Activated CD8-positive, alpha-beta memory T cell treated with anti-CD3 and anti-CD28 coated beads for 24 hours (primary cell): ENCODE measurements at places on chromosomes 7 and 10.
A peak's percentile ranks its signal among the peaks of the same experiment; 100 is the strongest.

DNA sequence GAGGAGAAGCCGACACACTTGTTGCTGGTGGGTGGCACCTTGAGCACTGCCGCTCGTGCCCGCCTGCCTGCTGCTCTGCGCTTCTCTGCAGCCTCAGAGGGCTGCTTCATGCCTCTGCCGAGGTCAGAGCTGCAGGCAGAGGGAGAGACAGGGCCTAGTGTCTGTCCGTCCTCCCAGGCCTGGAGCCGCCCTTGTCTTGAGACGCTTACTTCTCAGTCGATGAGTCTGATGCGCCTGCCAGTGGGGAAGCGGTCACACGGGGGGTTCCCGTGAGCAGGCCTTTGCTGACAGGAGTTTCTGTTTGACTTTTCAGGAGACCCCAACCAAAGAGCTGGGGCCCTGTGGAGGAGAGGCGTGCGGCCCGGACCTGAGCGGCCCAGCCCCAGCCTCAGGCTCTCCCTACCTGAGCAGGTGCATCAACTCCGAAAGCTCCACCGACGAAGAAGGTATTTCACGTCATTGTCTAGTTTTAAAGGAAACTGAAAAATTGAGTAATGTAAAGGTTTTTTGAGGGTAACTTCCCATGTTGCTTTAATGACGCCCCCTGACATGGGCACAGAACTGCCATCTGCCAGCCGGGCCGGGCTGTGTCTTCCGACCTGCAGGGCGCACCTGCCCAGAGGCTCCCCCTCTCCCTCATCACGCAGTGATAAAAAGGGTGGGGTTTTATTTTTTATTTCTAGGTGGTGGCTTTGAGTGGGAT, 7.8 kb upstream of the BHLHA15 start:
- no peak for DNase-seq

GRCh38 chr7:157587805-157588560, 251.2 kb downstream of the DNAJB6 start:
- no peak for DNase-seq

- no peak for DNase-seq
Observed at GRCh38 chr10:93579089-93579488, 12.6 kb downstream of the FFAR4 start.

GRCh38 chr10:73281097-73281496, 28.7 kb upstream of the MRPS16 start:
- no peak for DNase-seq

GRCh38 chr10:6044751-6045313, 17.3 kb downstream of the IL2RA start:
- DNase-seq, result peak; percentile 70

GRCh38 chr7:816751-817671, 15.3 kb upstream of the SUN1 start:
- DNase-seq, result peak; percentile 75

GRCh38 chr7:51234139-51234538, 82.5 kb downstream of the COBL start:
- DNase-seq, result peak; percentile 38

GRCh38 chr7:22577470-22578001, 77.5 kb upstream of the STEAP1B start:
- no peak for DNase-seq

DNA sequence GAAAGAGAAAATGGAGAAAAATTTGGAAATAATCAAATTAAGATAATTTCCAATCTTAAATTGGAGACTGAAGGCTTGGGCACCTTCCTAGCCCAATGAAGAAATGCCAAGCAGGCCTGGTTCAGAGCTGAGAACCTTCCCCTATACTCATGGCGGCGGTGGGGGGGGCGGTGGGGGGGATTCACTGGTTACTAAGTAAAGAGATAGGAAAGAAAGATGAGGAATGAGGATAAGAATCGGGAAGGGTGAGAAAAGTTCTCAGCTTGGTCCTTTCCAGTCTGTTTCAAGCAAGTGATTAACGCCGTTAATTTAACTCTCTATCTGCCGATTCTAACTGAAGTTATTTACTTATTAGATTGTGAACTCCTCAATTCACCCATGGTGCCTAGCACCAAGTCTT, 41.5 kb downstream of the DPY19L1 start:
- DNase-seq, result no peak

DNA sequence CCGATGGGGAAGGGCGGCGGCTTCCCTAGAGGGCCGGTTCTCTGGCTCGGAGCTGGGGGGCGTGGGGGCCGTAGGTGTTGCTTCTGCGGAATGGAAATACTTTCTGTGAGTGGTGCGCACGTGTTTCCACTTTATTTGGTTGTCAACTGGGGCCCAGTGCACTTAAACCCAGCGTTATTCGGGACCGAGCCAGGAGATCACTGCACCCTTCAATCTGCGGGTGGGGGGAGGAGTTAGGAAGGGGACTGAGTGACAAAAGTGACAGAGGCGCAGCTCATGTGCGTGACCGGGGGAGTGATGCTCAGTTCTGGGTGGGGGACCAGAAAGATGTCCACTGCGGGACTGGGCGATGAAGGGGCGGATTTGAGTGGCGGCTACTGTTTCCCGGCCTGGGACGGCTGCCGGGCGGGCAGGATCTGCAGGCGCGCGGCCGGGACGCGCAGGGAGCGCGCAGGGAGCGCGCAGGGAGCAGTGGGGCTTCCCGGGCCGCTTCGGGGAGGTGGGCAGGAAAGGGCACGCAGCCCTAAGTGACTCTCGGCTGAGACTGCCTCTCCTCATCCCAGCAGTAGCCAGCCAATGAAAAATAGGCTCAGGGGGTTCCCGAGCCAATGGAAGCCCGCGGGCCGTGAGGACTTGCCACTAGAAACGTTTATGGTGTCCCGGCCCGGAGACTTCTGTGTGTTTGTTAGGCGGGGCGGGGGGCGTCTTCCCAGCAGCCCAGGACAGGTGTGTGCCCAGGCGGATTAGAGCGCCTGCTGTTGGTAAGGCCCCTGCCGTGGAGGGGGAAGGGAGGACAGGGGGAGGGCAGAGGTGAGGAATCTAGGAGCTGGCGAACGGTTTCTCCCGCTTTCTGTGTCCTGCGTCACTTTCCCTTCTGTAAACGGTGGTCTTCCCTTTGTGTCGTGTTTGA, 54.3 kb upstream of the KDM7A start:
- DNase-seq, result peak; percentile 89

DNA sequence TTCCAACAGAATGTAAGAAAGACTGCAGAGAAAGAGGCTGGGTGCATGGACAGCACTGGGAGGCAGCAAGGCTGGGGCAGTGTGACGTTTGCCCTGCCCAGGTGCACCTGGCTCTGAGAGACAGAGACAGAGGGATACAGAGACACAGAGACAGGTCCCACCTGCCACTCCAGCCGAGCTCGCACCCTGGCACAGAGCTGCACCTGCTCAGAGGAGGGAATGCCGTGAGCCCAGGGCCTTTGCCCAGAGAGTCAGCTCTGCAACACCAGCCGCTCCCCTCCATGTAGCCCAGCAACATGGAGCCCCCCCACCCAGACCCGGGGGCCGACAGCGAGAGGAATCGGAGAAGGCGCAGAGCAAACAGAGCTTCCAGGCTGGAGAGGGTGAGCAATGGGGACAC, 35.3 kb upstream of the PROSER2 start:
- DNase-seq, result no peak

GRCh38 chr10:26438534-26439341, 597 bp downstream of the APBB1IP start:
- peak; percentile 88 for DNase-seq

DNA sequence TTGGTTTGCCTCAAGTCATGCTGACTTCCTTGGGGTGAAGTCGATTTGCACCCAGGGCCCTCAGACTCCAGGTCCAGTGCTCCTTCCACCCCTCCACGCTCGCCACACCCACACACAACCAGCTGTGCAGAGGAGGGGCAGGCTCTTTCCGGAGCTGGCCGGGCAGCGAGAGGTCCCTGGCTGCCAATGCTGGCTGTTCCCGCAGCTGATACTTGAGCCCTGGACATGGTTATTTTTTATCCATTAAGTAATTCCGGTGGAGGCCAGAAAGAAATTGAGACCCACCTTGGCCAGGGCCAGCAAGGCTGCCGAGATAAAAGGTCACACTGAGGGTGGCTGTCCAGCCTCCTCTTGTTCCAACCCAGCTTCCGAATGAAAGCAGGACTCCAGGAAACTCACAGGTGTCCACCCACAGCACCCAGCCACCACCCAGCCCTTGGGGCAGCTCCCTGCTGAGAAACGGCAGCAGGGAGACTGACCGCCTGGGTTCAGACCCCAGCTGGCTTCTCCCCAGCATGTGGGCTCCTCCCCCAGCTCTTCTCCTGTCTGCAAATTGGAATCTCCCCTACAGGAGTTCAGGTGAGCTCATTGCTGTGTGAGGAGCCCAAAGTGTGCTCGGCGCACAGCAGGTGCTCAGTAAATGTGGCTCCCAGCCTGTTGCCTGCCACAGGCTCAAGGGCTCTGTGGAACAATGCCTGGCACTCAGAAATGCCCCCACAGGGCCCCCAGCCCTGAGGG, 77.8 kb downstream of the PDGFA start:
- no peak for DNase-seq

- DNase-seq, result peak; percentile 71
Observed at GRCh38 chr10:63157845-63158624, 24.9 kb downstream of the NRBF2 start.

DNA sequence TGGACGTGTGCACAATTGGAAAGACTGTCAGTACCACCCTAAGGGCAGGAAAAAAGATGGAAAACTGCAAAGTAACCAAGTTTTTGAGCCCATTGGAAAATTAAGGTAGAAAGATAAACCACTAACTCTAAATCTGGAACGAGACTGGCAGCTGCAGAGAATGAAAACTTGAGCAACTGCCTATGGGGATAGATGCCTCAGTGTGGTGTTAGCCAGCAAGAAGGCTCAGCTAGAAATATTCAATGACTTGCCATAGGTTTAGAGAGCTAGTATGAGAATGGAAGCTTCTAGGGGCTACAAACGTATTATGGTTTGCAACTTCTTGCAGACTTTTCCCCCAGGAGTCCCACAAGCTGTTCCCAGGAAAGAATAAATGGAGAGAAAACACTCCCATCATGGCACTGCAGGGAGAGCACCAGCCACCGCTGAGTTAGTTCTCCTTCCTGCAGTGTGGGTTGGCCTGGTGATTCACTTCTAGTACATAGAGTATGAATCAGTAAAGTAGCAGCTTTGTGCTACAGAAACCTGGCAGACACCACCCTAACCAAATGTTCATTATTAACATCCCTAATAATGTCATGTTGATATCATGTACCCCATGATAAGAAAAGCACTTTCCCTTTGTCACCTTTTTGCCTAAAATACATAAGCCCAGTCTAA, 372.4 kb upstream of the VWC2 start:
- no peak for DNase-seq

GRCh38 chr7:34869057-34869456, 168.2 kb downstream of the DPY19L1 start:
- no peak for DNase-seq

DNA sequence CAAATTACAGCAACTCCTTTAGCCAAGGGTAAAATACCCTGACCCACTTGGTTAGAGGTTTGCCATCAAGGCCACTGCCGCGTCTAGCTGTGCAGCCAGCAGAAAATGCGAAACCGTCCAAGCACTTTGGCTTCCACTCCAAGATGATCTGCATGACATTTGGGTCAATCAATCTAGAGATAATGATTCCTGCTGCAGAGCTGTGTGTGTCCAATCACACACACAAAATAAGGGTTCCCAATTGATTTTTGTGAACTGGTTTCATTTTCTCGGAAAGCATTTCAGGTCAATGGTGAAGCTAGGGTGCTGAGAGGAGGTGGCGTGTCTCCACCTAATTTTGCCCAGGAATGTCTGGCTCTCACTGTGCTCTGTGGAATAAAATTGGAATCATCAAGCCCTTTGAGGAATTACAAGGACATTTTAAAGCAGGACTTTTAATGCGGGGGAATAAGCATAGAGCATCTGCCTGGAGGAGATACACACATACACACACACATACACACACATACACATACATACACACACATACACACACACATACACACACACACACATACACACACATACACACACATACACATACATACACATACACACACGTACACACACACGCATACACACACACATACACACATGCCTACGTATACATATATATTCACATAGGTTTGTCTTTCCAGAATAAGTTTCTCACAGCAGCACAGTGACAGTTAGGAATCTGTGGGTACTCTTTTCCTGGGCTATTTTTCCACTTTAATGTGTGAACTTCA, 59.5 kb downstream of the ACADSB start:
- DNase-seq, result no peak

DNA sequence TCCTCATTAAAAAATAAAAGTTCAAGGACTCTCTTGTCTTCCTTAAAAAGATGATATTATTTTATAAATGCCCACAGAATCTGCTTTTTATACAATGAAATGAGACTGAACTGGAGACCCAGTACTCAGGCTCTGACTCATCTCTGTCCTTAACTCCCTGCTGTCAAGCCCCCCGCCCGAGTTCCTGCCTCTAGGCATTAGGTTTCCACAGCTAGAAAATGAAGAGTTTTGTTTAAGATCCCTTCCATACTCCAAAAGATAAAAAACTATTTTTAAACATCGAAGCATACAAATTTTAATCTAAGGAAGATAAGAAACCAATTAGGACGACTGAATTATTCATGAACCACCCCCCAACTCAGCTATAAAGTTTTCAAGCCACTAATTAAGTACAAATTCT, 97.7 kb upstream of the FEZF1 start:
- no peak for DNase-seq

- DNase-seq, result peak; percentile 83
Observed at GRCh38 chr10:72248468-72249151, 25.1 kb upstream of the DDIT4 start.

DNA sequence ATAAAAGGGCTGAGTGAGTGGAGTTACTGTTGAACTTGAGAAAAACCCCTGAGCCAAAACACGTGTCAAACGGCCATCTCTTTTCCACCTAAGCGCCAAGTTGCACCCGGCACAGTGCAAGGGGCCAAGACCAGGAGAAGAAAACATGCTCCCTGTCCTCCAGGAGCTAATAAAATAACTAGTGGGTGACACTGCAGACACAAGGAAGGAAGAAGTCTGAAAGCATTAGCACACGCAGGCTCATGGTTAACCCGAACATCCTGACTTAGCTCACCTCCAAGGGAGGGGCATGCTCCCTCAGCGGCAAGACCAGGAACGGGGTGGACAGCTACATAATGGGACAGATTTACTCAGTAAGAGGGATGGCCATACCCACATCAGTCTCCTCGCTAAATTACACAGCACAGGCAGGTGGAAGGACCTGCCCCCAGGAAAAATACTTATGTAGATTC, 65.0 kb downstream of the PIP4K2A start:
- no peak for DNase-seq

GRCh38 chr10:90723416-90724068, 134.3 kb downstream of the HTR7 start:
- DNase-seq, result no peak

DNA sequence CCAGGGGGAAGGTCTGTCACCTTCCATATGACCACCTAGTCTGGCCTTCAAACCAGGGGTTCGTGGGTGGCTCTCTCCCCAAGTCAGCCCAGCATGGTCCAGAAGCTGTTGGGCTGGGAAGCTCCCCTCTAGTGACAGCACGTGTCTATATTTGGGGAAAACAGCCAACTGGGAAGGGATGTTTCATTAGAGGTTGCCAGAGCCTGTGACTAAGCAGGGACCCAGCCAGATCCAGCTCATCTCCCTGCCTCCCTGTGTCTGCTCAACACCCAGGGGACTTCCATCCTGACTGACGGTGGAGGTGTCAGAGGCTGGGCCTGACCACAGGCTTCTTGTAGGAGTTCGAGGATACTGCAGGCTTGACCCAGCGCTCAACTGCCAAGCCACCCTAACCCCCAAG, 10.5 kb downstream of the STYXL1 start:
- no peak for DNase-seq

GRCh38 chr7:101165075-101165957, at the start of gene VGF:
Gene VGF (minus strand): TSS chr7:101165569. CDS start chr7:101164843, 726 bp downstream.
- DNase-seq, result peak; percentile 96

- no peak for DNase-seq
Observed at GRCh38 chr10:61900829-61901792, at the start of gene ARID5B. Gene ARID5B (plus strand): TSS chr10:61901699. CDS start chr10:61901710, 11 bp downstream.
